ENCODE measurements at places on chromosomes 6 and 20.
A peak's percentile ranks its signal among the peaks of the same experiment; 100 is the strongest.

- no peak for DNase-seq
Measured at GRCh38 chr6:135086414-135086764, 31.8 kb upstream of the HBS1L start.

- DNase-seq = no peak
Measured at GRCh38 chr6:170176136-170176897, 114.6 kb downstream of the DLL1 start.

DNA sequence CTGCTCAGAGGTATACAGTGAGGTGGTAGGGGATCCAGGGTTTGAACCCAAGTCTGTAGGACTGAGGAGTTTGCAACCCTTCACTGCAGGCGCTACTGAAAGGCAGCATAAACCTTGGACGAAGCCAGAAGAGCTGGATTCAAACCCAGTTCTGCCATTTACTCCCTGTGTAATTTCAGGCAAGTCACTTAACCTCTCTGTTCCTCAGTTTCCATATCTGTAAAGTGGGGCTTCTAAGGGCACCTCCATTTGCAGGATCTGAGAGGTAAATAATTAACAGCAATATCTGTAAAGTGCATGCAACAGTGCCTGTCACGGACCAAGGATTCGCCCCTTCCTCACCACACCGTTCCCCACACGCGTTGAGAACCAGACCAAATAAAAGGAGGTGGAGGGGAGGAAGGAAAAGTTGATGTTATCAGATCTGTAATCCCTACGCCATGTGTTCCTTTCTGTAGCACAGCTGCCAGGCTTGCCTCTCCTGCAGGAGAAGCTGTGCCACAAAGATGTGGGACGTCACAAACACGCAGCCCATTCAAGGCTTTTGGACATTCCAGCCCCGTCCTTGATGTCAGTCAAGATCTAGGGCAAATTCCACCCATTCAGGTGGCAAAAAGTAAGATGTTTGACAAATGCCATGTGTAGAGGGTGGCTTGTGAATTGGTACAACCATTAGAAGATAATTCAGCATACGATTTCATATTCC, 9.8 kb downstream of the RIPOR3 start:
- DNase-seq = no peak

- DNase-seq = peak; percentile 22
Measured at GRCh38 chr20:45368221-45368980, 5.4 kb downstream of the SYS1 start.

DNA sequence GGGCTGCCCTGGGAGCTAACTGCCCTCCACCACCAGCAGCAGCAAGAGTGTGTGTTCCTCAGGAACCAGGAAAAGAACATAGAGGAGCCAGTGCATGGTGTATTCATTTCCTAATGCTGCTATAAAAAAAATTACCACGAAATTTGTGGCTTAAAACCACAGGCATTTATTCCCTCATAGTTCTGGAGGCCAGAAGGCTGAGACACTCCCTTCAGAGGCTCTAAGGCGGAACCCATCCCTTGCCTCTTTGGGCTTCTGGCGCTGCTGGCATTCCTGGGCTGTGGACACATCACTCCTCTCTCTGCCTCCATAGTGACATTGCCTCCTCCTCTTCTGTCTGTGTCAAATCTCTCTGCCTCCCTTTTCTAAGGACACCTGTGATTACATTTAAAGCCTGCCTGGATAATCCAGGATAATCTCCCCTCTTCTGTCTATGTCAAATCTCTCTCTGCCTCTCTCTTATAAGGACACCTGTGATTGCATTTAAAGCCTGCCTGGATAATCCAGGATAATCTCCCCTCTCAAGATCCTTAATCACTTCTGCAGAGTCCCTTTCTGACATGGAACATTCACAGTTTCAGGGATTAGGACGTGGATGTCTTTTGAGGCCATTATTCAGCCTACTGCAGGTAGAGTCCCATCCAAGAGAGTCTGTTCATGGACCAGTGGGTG, 54.7 kb downstream of the NDUFAF5 start:
- no peak for DNase-seq
